CD4-positive, alpha-beta T cell treated with Interleukin-6 for 4 hours (primary cell): ENCODE measurements at places on chromosomes 7 and 10.

GRCh38 chr10:119371704-119372663 lies 164.6 kb downstream of the GRK5 start:
- DNase-seq = no peak

DNA sequence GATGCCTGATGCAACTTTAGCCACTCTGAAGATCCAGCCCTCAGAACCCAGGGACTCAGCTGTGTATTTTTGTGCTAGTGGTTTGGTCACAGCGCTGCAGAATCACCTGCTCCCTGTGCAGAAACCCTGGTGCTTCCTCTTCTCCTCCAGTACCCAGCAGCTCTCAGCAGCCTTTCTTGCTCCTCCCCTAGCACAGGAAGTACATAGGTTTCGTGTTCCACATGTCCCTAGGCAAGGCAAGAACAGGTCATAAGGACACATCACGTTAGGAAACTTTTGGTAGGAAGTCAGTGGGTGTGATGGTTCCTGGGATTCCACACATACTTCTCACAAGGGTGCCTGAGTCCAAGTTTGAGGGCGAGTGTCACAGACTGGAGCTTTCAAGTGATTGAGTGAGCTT lies 167.9 kb upstream of the PRSS1 start:
- peak; percentile 43 for DNase-seq

GRCh38 chr7:147611431-147611830 lies 979.1 kb upstream of the C7orf33 start:
- DNase-seq = no peak

GRCh38 chr7:27699751-27700150 lies 37.1 kb upstream of the HIBADH start:
- DNase-seq = no peak

DNA sequence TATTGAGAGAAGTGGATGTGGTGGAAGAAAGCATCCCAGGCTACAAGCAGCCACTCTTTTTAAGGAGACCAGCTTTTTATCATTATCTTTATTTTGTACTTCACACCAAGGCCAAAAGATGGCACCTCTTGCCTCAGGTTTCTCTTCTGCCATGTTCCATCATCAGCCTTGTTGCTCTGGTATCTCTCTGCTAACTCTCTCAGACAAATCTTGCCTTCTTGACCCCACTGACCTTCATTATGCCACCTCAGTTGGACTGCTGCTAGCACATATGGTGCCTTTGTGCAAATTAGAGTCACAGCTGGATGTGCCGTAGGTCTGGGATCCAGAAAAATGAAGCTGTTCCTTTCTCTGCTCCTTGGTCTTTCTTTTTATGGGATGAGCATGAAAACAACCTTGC lies 47.1 kb upstream of the DYNC1I1 start:
- no peak for DNase-seq

DNA sequence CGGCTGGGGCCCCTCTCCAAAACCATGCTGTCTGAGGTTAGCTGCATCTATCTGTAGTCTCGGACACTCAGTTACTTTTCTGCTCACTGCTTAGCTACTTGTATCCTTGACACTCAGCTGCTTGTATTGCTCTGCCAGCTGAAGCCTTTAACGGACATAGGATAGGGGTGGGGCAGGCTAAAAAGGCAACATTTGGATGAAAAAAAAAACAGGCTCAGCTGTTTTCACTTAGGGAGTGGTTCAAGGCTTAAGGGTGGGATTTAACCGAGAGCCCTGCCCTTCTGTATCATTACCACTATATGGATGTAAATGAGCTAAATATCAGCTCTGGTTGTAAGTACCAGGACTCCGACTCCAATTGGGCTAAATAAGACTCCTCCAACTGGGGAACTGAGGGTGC lies 28.6 kb downstream of the LSMEM1 start:
- DNase-seq = no peak

GRCh38 chr7:47449810-47450590 lies 131.9 kb downstream of the TNS3 start:
- DNase-seq = no peak

GRCh38 chr7:15086862-15087261 lies 184.3 kb upstream of the DGKB start:
- DNase-seq = no peak

DNA sequence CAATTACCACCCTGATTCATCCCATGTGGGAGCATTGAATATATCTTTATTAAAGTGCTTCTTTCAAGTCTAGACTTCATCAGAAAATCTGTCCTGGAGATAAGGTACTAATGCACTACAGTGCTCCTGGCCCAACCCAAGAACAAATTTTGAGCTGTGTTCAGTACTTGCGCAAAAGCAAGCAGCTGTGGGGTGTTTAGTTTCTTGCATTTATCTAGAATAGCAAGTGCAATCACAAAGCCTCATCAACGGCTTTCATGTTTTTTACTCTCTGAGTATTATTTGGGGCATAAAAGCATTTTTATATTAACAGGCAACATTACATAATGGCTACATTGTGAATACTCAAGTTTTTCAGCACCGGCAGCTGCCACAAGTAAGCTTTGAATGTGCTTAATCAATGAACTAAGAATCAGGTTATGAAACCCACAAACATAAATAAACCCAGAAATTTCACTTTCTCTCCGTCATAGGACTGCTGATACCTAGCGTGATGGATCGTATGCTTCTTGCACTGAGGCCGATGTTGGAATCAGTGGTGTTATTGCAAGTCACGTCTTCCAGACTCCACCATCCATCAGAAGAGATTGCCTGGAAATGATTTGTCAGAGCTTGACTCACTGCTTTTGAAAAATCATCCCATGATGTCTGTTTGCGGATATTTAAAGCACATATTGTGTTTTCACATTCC lies 113.1 kb downstream of the CTTNBP2 start:
- DNase-seq = no peak

- DNase-seq = no peak
Observed at GRCh38 chr10:89633484-89633883, 11.6 kb downstream of the PANK1 start.

- no peak for DNase-seq
Observed at GRCh38 chr10:132107949-132108877, 42.5 kb downstream of the JAKMIP3 start.

DNA sequence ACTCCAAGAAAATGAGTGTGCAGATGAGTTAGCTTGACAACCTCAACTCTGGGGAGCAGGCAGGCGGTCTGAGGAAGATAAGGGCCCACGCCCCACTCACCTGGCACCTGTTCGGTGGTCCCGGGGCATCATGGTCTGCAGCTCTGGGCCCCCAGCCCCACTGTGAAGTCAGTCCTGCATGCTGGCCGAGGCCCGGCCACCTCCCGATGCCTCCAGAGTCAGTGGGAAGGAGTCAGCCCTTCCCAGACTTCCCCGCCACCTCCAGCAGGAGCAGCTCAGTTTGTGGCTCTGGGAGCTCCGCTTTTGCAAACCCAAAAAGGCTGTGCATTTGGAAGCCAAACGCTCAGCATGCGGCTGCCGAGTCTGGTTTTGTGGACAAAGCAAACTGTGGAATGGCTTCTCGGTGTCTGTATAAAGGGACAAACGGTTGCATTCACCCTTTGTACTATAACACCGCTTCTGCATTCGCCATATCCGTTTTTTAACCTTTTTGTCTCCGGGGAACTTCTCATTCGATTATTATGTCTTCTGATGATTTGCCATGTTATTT lies 167.3 kb downstream of the CCDC3 start:
- DNase-seq = no peak

GRCh38 chr10:121572859-121573537 lies 25.2 kb downstream of the FGFR2 start:
- no peak for DNase-seq

DNA sequence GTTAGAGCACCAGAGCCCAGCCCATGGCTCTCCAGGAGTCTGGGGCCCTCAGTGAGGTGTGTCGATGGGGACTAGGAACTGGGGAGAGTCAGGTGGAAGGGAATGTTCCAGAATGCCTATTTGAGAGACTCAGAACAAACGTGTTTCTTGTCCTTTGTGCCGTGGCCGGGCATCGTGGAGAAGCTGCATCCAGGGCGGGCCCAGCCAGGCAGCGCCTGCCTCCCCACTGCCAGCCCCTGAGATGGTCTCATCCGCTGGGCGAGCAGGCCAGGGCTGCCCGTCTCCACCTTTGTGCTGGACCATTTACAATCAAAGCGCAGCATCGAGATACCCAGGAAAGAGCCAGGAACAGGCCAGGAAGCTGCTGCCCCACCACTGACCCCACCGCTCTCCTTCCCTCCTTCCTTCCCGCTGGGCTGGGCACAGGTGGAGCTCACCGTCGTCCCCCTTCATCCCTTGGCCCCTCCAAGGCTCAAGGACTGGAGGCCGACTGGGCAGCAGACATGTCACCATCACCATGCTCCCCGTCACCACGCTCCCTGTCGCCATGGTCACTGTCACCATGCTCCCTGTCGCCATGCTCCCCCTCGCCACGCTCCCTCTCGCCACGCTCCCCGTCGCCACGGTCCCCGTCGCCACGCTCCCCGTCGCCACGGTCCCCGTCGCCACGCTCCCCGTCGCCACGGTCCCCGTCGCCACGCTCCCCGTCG lies 71.1 kb upstream of the ADGRA1 start:
- no peak for DNase-seq

DNA sequence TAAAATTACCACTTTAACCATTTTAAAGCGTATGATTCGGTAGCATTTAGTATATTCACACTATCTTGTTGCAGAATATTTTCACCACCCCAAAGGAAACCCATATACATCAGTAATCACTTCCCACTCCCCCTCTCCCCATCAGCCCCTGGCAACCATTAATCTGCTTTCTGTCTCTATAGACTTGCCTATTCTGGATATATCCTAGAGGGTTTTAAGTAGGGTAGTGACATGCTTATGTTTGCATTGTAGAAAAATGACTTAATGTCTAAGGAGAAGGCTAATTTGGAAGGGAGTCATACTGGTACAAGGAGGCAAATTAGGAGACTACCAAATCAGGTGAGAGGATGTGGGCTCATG lies 42.6 kb upstream of the TRIL start:
- DNase-seq = no peak

DNA sequence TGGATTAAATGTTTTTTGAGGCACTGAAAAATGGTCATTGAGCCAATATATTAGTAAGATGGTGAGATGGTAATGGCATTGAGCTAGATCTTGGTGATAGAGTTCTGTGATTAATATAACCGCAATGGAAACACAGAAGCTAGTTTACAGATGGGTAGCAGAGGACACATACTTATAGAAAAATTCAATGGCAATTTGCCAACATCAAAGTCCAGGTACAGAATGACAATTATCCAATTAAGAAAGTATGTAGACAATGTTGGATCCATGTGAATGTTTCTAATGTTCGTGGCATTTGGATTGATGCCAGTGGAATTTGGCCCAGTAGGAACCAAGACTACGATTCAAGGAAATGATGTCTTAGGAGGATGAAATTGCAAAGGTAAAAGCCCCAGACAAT lies 187.8 kb downstream of the GNAT3 start:
- no peak for DNase-seq

- no peak for DNase-seq
Observed at GRCh38 chr10:99461230-99461629, 30.8 kb upstream of the GOT1 start.

- peak; percentile 57 for DNase-seq
Observed at GRCh38 chr10:14723052-14723689, 51.5 kb downstream of the FAM107B start.

GRCh38 chr7:83413831-83414230 lies 235.1 kb downstream of the SEMA3E start:
- DNase-seq = no peak

DNA sequence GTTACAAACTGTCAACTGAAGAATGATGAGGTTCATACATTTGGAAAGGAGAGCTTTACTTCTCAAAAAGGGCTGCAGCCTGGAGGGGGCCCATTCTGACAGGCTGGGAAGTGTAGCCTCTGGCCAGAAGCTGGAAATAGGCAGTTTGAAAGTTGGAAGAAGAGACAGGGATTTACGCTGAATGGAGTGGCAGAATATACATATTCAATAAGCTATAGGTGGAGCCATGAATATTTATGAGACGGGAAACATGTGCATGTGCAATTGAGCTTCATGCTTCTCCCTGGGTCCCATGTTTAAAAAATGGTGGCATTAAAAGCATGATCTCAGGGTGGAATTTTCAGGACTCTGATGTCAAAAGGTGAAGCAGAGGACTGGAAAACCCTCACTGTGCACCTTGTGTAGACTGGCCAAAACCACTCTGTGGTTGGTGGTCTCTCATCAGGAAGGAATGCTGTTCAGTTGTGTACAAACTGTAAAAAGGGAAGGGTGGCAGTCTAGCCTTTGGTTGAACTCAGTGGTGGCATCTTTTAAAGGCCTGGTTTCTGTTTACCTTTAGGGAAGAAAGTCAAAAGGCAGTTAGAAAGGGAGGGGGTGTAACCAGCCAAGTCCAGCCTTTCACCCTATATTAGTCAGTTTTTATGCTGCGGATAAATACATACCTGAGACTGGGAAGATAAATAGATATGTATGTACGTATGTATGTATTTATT lies 7.2 kb upstream of the ACTR3B start:
- no peak for DNase-seq

DNA sequence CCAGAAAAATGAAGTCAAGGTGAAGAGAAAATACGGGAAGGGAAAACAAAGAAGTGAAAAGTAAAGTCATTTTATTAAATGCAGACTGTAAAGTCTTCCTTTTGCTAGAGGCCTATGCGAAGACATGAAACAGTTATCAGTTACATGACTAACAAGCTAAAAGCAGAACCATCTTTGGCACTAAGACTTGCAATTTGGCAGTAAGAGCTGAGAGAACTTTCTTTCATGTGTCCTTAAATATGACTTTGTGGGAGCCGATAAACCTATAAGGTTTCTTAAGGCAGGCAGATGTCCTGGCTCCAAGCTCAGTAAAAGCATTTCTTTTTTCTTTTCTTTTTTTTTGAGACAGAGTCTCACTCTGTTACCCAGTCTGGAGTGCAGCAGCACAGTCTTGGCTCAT lies 10.4 kb downstream of the ANLN start:
- no peak for DNase-seq

DNA sequence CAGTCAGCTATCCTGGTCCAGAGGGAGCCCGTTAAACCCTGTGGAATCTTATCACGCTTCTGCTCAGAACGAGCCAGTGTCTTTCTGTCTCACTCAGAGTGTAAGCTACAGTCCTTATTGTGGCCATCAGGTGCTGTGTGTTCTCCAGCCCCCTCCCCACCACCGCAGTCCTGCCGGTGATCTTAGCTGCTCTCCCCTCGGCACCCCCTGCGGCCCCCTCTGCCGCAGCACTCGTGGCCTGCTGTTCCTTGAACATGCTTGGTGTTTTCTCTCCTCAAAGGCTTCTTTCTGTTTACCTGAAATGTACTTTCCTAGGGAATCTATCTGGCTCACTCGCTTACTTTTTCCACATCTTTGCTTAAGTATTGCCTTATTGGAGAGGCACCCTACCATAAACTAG lies 38.2 kb upstream of the TMEM236 start:
- no peak for DNase-seq

- DNase-seq = no peak
Observed at GRCh38 chr7:36881233-36881874, 157.1 kb upstream of the AOAH start.
